T-helper 22 cell (primary cell): ENCODE measurements at places on chromosomes 12 and 14.
A peak's percentile ranks its signal among the peaks of the same experiment; 100 is the strongest.

- no peak for DNase-seq
Observed at GRCh38 chr12:15307079-15307478, 15.2 kb upstream of the PTPRO start.

DNA sequence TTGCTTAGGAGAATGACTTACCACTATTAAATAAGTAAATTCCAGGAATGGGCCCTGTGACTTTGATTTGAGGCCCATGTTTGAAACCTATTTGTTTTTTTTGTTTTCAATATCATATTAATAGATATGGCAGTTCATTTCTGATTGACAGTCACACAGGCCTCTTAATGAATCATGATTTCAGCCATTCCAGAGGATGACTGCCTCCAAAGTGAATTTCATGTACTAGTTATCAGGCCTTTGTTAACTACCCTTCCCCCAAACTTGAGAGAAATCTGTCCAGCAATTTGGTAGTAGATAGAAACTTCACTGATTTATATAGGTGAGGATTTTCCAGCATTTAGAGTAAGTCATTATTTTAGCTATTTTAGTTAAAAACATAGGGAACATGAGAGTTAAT, 25.9 kb upstream of the GALNT16 start:
- DNase-seq = no peak

- no peak for DNase-seq
Observed at GRCh38 chr14:90724866-90725265, 91.4 kb downstream of the TTC7B start.

DNA sequence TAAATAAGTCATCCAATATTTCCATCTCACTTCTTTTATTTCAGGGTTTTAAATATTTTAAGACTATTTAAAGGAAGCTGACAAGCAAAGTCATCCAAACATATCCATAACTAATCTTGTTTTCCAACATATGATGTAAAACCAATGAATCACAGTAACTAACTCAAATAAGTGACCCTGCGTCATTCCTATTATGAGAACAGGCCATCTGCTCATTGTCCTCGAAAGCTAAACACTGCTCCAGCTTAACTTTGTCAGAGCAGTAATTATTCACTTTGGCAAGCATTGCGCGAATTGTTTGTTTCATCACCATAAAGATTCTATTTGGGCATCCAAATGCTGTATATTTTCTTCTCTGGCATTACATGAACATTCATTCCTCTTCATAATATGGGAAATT, 99.1 kb downstream of the CAPZA3 start:
- no peak for DNase-seq

GRCh38 chr12:30806989-30807694, 52.4 kb upstream of the CAPRIN2 start:
- DNase-seq = no peak

DNA sequence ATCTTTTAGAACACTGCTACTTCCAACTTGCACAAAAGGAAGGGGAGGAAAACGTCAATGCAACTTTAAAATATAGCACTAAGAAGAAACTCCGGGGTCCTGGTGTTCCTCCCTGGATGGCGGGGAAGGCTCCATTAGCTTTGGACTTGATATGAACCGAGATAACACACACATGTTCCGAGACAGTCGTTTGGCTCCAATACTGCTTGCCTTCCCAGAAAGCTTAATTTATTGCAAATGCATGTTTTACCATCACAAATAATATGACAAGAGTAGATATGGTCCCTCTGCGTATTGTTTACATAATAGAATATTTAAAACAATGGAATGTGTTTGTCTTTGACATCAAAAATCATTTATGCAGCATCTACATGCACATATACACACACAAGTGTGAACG, 87.6 kb upstream of the CLMN start:
- DNase-seq = no peak

DNA sequence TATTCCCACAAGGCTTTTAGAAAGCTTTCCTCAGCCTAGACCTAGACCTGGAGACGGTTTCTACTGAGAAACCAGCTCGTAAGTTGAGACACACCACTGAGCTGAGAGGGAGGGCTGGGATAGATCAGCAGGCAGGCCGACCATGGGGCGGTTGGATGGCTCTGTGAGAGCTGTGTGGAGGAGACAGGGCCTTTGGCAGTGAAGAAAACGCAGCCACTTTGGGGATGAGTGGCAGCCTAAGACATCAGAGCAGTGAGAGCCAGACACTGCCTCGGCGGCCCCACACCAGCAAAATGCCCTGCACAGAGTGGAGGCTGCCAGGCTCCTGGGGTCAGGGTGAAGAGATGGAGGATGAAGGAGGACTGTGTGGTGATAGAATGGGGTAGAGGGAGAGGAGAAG, 46.0 kb downstream of the CACNA2D4 start:
- no peak for DNase-seq

DNA sequence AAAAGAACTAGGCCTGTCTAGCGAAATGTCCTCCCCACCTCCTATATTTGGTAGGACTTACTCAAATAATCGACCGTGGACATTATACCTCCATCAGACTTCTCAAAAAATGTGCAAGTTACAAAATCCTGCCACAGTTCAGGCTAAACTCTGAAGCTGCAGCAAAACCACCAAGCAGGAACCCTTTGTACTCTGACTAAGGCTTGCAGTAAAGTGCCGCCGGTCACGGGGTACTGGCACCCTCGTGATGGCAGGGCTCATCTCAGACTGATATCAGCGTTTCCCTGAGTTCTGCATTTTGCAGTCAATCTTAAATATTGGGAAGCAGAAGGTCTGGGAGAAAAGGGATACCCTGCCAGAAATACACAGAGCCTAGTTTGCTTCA, 17.1 kb downstream of the SLC11A2 start:
- DNase-seq = peak; percentile 32

DNA sequence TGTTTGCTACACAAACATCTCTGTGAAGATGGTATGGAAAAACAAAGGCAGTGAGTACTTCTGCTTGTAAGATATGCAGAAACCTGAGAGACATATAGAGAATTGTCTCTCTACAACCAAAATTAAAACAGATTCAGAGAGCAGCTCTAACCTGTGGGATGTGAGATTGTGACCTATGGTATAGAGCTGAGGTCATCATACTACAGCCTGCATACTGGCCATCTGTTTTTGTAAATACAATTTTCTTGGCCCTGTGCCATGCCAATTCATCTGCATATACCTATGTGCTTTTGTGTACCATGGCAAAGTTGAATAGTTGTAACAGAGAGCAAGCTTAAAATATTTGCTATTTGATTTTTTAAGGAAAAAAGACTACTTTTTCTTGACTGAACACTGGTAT, 99.6 kb downstream of the LMO3 start:
- DNase-seq = no peak

- no peak for DNase-seq
Observed at GRCh38 chr12:117622741-117623140, 261.3 kb upstream of the NOS1 start.

- no peak for DNase-seq
Observed at GRCh38 chr12:19937161-19937560, 431.2 kb upstream of the PDE3A start.

- no peak for DNase-seq
Observed at GRCh38 chr14:59123531-59123930, 64.9 kb upstream of the DAAM1 start.

DNA sequence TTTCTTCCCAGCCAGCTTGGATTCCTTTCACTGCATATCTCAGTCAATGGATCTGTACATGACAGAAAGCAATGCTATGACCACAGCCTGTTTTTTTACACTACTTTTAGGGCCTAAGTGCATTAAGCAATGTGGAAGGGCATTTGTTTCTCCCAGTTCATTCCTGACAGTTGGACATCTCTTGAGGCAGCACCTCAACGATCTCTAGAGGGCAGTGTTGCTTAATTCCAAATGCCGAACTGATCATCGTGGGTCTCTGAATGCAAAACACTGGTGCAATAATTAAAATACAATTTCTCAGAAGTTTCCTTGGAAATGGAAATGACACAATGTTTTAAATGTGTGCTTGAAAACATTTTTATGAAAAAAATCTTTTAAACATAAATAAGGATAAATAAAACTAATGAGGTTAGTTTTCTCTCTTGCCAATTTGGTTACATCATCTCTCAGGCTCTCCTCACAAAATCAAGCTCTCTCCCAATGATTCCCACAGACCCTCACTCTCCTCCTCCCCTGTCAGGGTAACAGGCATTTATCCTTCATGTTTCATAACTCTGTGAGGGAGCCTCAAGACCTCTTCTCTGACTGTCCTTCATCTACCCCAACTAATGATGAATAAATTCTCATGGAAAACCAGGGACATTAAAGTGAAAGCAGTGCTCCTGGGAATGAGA, 192.4 kb upstream of the SLC16A7 start:
- DNase-seq = no peak

DNA sequence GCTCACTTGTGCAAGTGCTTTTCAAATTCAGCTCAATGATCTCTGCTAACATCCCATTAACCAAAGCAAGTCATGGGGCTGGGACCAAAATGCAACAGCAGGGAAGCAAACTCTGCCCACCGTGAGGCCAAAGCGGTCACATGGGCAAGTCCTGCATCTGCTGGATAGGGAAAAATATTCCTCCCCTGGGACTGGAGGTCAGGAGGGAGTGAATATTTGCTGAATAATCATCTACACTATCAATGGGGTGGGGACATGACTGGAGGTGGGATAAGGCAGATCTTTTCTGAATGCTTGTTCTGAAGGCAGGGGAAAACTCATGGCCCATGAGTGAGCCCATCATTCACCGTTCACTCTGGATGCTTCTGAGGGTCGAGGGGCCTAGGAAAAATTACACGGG, 45.1 kb upstream of the VRK1 start:
- no peak for DNase-seq

DNA sequence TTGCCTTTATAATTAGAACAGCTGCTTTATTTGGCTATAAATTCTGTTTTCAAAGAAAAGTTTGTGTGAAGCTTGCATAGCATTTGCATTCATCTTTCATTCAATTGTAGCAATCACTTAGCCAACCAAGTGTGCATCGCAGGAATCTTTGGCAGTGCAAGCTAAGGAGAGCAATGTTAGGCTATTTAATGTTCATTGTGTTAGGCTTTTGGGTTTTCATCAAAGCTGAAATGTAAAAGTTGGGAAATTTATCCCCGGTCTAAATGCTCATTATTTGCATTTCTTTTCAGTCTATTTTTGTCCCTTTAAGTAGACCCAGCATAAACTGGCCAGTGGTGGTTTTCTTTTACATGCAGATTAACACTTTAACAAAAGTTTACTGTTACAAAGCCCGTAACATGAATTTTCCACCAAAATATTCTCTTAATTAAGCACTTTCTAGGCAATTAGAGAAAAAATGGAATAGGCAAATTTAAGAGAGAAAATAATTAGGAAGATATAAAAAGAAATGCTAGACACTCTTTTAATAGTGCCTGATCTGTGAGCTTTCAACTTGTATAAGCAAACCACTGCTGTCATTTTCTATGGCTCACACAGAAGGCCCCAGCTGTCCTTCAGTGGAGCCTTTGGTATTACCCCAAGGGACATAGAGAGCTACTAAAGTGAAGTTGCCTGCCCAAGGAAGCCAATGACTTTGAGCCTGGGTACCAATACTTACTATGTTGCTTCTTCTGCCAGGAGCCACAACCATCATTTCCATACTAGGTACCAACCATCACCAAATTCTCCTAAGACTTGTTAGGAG, 898.9 kb upstream of the SEL1L start:
- no peak for DNase-seq

- no peak for DNase-seq
Observed at GRCh38 chr12:120951-121350, 54.4 kb downstream of the IQSEC3 start.

DNA sequence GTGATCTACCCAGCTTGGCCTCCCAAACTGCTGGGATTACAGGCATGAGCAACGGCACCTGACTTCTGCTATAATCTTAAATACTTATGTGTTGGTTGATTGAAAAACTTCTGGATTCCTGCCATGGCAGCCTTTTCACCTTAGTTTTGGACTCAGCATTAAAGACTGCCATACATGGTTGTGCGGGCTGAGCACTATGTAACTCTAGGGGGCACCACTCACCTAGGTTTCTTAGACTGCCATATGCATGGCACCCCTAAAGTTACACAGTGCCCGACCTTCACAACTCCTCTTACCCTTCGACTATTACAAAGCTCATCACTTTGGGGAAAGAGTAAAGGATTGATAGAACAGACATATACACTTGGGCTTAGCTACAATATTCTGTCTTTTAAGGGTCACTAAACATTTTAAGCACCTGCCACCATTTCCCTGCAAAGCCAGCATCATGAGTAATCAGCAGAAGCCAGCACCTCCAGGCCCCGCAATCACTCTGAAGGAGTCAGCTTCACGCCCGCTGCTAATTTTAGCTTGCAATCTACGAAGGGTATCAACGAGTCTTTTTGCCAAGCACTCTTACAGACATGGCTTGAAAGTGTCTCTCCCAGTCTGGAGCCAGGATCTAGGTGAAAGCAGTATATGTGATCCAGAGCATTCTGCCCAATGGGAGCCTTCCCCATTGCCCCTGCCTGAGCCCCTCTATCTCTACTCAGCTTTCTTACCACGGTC, 59.8 kb downstream of the SUDS3 start:
- DNase-seq = no peak

- no peak for DNase-seq
Observed at GRCh38 chr12:125164541-125164940, 99.3 kb downstream of the AACS start.

- DNase-seq = no peak
Observed at GRCh38 chr12:25526778-25527177, 26.3 kb downstream of the LMNTD1 start.

GRCh38 chr14:105074601-105075053, 9.4 kb upstream of the GPR132 start:
- DNase-seq = no peak

DNA sequence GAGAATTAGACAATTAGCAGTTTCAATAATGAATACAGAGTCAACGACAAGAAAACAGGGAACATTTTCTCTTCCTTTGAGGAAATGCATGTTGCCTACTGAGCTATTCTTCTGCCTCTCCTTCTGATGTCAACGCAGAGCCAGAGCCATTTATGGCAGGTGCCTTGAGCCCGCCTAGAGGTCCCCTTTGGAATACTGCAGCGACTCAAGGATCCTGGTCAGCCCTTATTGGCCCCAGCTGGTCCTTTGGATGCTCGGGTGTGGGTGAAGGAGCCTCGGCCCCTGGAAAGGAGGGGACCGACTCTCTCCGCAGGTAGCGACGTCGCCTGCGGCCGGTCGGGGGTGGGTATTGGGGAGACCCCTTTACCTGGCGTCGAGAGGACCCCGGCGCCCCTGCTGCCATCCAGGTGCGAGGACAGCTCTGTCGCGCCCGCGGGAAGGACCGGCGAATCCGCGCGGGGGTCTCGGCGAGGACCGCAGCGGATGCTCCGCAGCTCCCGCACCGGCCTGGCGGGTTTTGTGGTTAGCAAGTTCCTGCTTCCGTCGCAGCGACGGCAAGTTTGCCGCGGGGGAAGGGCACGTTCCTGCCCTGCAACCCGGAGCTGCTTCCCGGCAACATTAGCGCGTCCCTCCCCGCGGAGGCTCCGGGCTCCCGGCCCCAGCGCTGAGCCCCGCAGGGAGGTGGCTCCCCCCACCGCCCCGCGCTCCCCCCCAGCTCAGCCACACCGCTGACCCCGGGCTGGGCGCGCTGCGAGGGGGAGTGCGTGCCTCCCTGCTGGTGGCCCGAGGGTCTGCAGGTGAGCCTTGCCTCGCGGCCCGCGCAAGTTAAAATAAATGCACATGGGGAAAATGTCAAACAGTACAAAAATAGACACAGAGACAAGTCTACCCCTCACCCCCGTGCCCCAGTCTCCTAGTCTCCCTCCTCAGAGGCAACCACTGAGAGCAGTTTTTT, at the start of gene MANSC1:
TSS of gene MANSC1 (minus strand) at position 532 of the 955 bp plus-strand sequence. CDS start 6,928 bp downstream, outside the sequence.
- DNase-seq = peak; percentile 15
